ENCODE measurements at places on chromosomes 11 and 22. TPM values are rescaled to one million over a fixed set of nuclear protein-coding genes. Genes with fewer than 3 reads are reported as not detected.

SCUBE2 gene
- total RNA-seq: 5.0 TPM

DNA sequence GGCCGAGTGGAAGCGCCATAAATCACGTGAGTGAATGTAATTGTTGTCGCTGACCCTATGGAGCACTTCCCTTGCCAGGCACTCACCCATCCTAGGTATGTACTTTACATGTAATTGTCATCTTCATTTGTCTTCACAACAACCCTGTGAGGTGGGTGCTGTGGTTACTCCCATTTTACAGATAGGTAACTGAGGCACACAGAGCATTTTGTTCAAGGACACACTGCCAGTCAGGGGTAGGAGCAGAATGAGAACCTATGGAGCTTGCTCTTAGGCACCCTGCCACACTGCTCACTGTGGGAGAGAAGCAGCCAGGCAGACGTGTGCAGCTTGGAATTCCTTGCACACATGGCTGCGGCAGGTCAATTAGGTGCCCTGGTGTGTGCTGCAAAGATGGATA, 785 bp upstream of the EFCAB6 start:
- H3K4me1 ChIP-seq: peaks cover 17% of the 10 kb centered on the region
- H3K36me3 ChIP-seq: no peaks in the 10 kb centered on the region
- H3K27ac ChIP-seq: peak overlapping the region; percentile 93

DNA sequence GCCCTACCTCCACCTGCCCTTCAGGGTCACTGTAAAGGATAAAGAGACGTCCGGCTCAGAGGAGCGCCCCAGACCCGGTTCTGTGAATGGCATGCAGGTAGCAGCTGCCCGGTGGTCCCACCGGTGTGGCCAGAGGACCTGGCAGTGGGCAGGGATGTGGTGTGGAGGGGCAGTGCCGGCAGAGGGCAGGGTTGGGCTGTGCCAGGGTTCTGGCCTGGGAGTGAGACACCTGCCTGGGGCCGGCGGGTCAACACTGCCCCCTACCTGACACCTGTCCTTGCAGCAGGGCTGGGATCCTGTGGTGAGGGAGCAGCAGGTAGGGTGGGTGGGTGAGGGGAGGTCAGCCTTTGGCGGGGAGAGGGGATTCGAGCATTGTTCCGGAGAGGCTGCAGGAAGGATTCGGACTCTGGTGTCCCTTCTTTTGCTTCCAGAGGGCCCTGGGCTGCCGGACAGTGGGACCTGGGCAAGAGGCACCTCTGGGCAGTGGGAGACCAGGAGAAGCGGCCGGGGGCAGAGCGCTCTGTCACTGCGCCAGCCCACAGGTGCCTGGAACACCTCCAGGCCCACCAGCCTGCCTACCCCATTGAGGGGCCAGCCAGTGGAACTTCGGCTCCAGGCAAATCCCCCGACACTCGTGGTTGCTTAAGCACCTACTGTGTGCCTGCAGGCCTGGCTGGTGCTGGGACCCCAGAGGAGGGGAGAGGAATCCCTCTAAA, 1.6 kb upstream of the PHLDA2 start:
- H3K27me3 ChIP-seq: no peaks in the 10 kb centered on the region
- peak overlapping the region; percentile 96 for H3K27ac ChIP-seq
- peak; percentile 94 for DNase-seq
- peaks cover 48% of the 10 kb centered on the region for H3K4me1 ChIP-seq
- H3K36me3 ChIP-seq: no peaks in the 10 kb centered on the region

TNNT3 gene
- 1.3 TPM for total RNA-seq

BTG4 gene
- not detected for total RNA-seq

GRCh38 chr22:32361257-32361656, 3.6 kb downstream of the RFPL3 start:
- no peak for DNase-seq
- H3K36me3 ChIP-seq: no peaks in the 10 kb centered on the region
- no peaks in the 10 kb centered on the region for H3K4me1 ChIP-seq
- no peak overlapping the region for H3K4me3 ChIP-seq
- no peak overlapping the region for H3K27ac ChIP-seq
- peaks cover 26% of the 10 kb centered on the region for H3K27me3 ChIP-seq

- no peak for DNase-seq
- peaks cover 3% of the 10 kb centered on the region for H3K36me3 ChIP-seq
- no peak overlapping the region for H3K27ac ChIP-seq
- H3K27me3 ChIP-seq: no peaks in the 10 kb centered on the region
These were observed 1.8 kb upstream of the TMEM86A start for GRCh38 chr11:18696638-18697225.

GRCh38 chr11:114049050-114049449, 10.5 kb upstream of the ZBTB16 start:
- no peak overlapping the region for H3K4me3 ChIP-seq
- DNase-seq: no peak
- no peak overlapping the region for H3K27ac ChIP-seq
- peaks cover 64% of the 10 kb centered on the region for H3K27me3 ChIP-seq
- H3K4me1 ChIP-seq: peaks cover 2% of the 10 kb centered on the region
- no peaks in the 10 kb centered on the region for H3K36me3 ChIP-seq
